ENCODE measurements at places on chromosomes 3 and 15. TPM values are rescaled to one million over a fixed set of nuclear protein-coding genes. Genes with fewer than 3 reads are reported as not detected.
A peak's percentile ranks its signal among the peaks of the same experiment; 100 is the strongest.

DNA sequence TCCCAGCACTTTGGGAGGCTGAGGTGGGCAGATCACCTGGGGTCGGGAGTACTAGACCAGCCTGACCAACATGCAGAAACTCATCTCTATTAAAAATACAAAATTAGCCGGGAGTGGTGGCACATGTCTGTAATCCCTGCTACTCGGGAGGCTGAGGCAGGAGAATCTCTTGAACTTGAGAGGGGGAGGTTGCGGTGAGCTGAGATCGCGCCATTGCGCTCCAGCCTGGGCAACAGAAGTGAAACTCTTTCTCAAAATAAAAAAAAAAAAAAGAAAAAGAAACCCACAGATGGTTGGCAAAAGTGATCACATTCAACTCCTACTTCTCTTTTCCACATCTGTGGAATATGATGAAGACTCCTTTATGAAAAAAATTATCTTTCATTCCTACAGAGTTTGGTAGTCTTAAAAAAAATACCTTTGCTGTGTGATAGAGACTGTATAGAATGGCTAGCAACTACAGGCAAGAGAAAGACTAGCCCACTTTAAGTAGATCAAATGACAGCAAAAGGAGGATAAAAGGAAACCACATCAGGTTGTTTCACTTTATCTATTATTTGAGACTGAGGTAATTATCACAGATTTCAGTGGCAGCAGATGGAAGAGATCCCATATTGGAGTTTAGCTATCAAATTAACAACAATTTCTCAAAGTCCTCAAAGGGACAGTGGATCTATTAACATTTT, 172.9 kb upstream of the TSPAN3 start:
- no peaks in the 10 kb centered on the region for H3K4me1 ChIP-seq
- DNase-seq, result no peak
- no peaks in the 10 kb centered on the region for H3K36me3 ChIP-seq
- no peak overlapping the region for H3K4me3 ChIP-seq
- no peak overlapping the region for H3K27ac ChIP-seq
- no peaks in the 10 kb centered on the region for H3K27me3 ChIP-seq

- no peak for DNase-seq
- H3K27ac ChIP-seq, result no peak overlapping the region
Measured at GRCh38 chr3:183699238-183699947, 1.8 kb downstream of the YEATS2 start.

DNA sequence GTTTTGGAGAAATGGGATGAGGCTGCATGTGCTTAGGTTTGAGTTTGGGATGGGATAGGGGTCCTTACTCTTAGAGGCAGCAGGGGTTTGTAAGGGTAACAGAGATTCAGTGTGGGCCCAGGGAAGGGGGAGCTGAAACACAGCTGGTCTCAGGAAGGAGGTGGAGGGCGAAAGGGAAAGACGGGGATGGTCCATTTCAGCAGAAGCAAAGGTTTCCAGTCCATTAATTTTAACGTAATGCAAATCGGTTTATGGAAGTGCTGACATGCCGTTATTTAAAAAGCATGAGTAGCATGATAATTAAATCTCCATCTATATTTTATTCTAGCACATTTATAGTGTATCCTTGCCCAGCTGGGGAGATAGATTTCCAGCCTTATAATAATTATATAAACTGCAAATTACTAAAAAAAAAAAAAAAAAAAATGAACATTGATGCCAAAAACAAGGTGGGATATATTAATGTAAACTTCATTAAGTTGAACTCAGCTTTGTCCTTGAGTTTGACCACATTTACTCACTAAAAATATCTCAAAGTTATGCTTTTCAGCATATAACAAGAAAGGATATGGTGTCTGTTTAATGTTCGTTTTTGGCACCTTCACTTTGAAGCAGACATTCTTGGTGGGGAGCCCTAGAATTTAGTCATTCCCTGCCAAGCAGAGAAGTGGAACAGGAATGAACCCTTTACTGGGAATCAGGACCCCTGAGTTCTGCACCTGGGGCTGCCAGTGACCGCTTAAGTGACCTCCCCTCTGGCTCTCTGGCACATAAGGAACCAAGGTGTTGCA, 234.7 kb downstream of the THSD4 start:
- H3K4me3 ChIP-seq, result no peak overlapping the region
- no peaks in the 10 kb centered on the region for H3K4me1 ChIP-seq
- H3K27ac ChIP-seq, result no peak overlapping the region

GRCh38 chr3:15602146-15602536, 596 bp downstream of the BTD start:
- peak overlapping the region; percentile 92 for H3K4me3 ChIP-seq
- H3K27ac ChIP-seq, result peak overlapping the region; percentile 13
- no peaks in the 10 kb centered on the region for H3K36me3 ChIP-seq
- no peaks in the 10 kb centered on the region for H3K27me3 ChIP-seq
- H3K4me1 ChIP-seq, result peaks cover 13% of the 10 kb centered on the region

Gene BNC1
- 31.6 TPM for total RNA-seq

Gene PLA1A
- 2.9 TPM for total RNA-seq

DNA sequence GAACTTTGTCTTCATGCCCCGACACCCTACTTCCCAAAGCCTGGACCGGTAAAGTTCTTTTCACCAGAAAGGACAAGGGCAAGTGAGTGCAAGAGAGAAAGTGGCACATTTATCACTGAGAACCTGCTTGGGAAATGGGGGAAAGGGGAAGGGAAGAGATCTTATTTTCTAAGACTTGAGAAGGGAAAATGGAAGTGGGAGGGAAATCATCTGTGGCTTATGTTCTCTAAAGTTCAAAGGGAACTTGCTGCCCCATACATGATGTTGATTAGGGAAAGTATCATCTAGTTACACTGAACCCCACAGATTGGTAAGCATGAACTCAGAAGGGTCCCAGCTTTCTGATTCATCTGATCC, 199.5 kb upstream of the LPP start:
- H3K27ac ChIP-seq, result no peak overlapping the region
- no peak overlapping the region for H3K4me3 ChIP-seq
- H3K27me3 ChIP-seq, result no peaks in the 10 kb centered on the region
- no peak for DNase-seq

- no peak overlapping the region for H3K27ac ChIP-seq
- H3K36me3 ChIP-seq, result no peaks in the 10 kb centered on the region
- no peaks in the 10 kb centered on the region for H3K4me1 ChIP-seq
Measured at GRCh38 chr15:25051399-25052154, 96.8 kb downstream of the SNRPN start.

Gene PIF1
- total RNA-seq, result not detected

DNA sequence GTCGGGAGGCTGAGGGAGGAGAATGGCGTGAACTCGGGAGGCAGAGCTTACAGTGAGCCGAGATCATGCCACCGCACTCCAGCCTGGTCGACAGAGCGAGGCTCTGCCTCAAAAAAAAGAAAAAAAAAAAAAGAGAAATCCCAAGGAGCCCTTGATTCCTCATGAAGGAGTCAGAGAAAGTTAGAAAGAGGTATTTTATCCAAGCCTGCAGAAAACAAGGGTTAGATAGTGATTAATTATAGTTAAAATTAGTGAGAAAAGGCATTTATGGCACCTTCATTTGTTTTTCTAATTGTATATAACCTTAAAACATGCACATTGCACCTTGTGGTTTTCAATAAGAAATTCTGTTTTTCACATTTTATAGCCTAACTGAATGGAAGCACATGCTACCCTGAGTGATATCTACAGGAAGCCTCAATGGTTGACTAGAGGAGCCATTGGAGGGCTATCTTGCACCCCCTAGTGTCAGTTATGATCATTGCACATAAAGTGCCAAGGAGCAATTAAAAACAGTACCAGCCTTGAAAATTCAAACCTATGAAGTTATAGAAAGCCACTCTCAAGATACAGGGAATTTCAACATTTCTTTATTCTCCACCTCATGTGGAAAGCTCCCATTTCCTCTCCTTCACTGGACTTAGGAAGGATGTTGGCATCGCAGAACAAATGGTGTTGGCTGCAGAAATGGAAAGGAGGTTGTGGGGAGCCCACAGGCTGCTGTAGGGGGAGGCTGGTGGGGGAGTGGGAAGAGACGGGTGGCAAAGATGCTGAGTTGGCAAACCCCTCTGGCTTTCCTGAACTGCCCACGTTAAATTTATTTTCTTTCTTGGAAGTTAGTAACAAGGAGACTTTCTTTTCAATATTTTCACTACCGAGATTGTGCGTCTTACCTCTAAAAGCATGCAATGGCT, 48.5 kb downstream of the ITGA11 start:
- peak; percentile 7 for DNase-seq
- peaks cover 5% of the 10 kb centered on the region for H3K4me1 ChIP-seq
- H3K36me3 ChIP-seq, result no peaks in the 10 kb centered on the region

Gene PPP1R14D
- not detected for total RNA-seq

DNA sequence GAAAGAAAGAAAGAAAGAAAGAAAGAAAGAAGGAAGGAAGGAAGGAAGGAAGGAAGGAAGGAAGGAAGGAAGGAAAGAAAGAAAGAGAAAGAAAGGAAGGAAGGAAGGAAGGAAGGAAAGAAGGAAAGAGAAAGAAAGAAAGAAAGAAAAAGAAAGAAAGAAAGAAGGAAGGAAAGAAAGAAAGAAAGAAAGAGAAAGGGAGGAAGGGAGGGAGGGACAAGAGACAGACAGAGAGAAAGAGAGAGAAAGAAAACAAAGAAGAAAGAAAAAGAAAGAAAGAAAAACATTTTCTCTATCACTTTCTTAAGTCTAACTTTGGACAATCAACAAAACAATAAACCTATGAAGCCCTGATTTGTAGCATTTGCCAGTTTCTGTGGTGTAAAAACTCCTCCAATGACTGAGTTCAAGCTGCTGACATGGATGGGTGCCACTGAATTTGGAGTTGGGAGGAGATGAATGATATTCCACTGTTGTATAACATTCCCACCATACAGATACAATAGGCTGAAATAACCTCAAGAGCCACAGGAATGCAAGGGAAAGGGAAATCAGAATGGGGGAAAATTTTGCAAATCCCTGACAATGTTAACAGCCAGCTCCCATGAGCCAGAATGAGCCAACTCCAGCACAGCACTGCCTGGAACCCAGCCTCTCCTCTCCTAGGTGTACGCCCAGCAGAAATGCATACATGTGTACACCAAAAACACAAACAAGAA, 15.0 kb upstream of the RTP3 start:
- no peak overlapping the region for H3K4me3 ChIP-seq
- H3K27ac ChIP-seq, result no peak overlapping the region
- H3K4me1 ChIP-seq, result no peaks in the 10 kb centered on the region
- no peaks in the 10 kb centered on the region for H3K27me3 ChIP-seq
- H3K36me3 ChIP-seq, result no peaks in the 10 kb centered on the region

GRCh38 chr3:62184559-62184958, 188.8 kb downstream of the FEZF2 start:
- H3K4me3 ChIP-seq, result no peak overlapping the region
- H3K36me3 ChIP-seq, result no peaks in the 10 kb centered on the region
- DNase-seq, result peak; percentile 47
- peaks cover 15% of the 10 kb centered on the region for H3K4me1 ChIP-seq

GRCh38 chr3:65168547-65168946, 480.7 kb upstream of the ADAMTS9 start:
- H3K27me3 ChIP-seq, result no peaks in the 10 kb centered on the region
- H3K27ac ChIP-seq, result no peak overlapping the region
- no peak for DNase-seq
- peaks cover 7% of the 10 kb centered on the region for H3K4me1 ChIP-seq
- H3K4me3 ChIP-seq, result no peak overlapping the region

Gene IFT57
- 65.1 TPM for total RNA-seq

- H3K4me1 ChIP-seq, result no peaks in the 10 kb centered on the region
- H3K36me3 ChIP-seq, result no peaks in the 10 kb centered on the region
- H3K27me3 ChIP-seq, result no peaks in the 10 kb centered on the region
- no peak overlapping the region for H3K27ac ChIP-seq
Measured at GRCh38 chr3:38114875-38115644, 21.9 kb downstream of the ACAA1 start.

- H3K27ac ChIP-seq, result no peak overlapping the region
- H3K4me1 ChIP-seq, result no peaks in the 10 kb centered on the region
- no peaks in the 10 kb centered on the region for H3K36me3 ChIP-seq
- no peak overlapping the region for H3K4me3 ChIP-seq
- DNase-seq, result no peak
Measured at GRCh38 chr15:82898961-82899360, 53.6 kb downstream of the HOMER2 start.

GRCh38 chr3:119234610-119235009, 6.1 kb downstream of the B4GALT4 start:
- H3K4me1 ChIP-seq, result peaks cover 3% of the 10 kb centered on the region
- no peaks in the 10 kb centered on the region for H3K36me3 ChIP-seq
- H3K27me3 ChIP-seq, result no peaks in the 10 kb centered on the region

- H3K4me1 ChIP-seq, result peaks cover 3% of the 10 kb centered on the region
- H3K27me3 ChIP-seq, result no peaks in the 10 kb centered on the region
- no peak for DNase-seq
- H3K36me3 ChIP-seq, result no peaks in the 10 kb centered on the region
Measured at GRCh38 chr3:42101048-42101447, 9.9 kb downstream of the TRAK1 start.

Gene CFAP91
- total RNA-seq, result 47.9 TPM

DNA sequence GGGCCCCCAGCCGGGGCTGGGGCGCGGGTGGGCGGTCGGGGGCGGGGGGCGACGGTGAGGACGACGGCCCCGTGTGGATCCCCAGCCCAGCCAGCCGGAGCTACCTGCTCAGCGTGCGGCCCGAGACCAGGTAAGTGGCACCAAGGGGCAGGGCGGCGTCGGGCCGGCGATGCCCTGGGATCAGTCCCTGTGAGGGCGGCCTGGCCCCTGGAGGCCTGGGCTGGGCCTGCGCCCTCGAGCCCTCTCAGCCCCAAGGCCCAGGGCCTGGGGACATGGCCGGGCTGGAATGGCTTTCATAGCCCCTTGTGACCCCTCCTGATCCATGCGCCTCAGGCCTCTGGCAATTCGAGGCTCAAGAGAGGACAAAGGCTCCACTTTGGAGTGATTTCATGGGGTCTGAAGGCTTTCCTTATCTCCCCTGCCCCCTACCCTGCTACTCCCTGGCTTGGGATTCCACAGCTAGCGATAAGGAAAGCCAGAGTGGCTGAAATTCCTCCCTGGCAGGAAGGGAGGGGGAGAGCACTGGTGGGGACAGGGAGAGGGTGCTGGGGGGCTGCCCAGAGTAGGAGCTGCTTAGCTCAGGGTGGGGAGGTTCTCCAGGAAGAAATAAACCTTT, 418 bp downstream of the ALPK3 start:
- no peaks in the 10 kb centered on the region for H3K27me3 ChIP-seq
- H3K4me1 ChIP-seq, result peaks cover 11% of the 10 kb centered on the region
- no peak for DNase-seq

Gene CPLX3
- not detected for total RNA-seq

Gene TMEM207
- total RNA-seq, result not detected

DNA sequence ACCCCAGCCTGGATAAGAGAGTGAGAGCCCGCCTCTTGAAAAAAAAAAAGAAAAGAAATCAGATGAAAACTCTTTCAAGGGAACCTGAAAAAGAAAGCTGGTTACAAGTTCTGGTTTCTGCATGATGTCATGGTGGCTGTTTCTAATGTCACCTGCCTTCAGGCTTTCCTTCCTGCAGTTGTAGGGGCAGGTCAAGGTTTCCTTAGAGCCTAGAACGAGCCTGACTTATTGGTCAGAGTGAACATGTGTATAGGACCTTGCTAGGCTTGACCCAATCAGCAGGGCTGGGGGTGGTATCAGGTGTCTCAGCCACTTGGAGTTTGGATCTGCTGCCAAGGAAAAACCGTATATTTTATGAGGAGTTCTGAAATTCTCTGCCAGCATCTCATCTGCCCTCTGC, 3.8 kb downstream of the IVD start:
- H3K27me3 ChIP-seq, result no peaks in the 10 kb centered on the region
- H3K4me1 ChIP-seq, result peaks cover 4% of the 10 kb centered on the region
- H3K36me3 ChIP-seq, result no peaks in the 10 kb centered on the region
- DNase-seq, result no peak
- H3K4me3 ChIP-seq, result no peak overlapping the region
- H3K27ac ChIP-seq, result no peak overlapping the region

Gene DUOXA1
- 0.30 TPM for total RNA-seq

GRCh38 chr3:99384596-99384995, 253.8 kb upstream of the COL8A1 start:
- H3K27ac ChIP-seq, result no peak overlapping the region
- H3K27me3 ChIP-seq, result no peaks in the 10 kb centered on the region
- no peak for DNase-seq
- H3K4me3 ChIP-seq, result no peak overlapping the region
- no peaks in the 10 kb centered on the region for H3K36me3 ChIP-seq
